WTC11 (cell line): ENCODE measurements at places on chromosomes 12 and 14.

DNA sequence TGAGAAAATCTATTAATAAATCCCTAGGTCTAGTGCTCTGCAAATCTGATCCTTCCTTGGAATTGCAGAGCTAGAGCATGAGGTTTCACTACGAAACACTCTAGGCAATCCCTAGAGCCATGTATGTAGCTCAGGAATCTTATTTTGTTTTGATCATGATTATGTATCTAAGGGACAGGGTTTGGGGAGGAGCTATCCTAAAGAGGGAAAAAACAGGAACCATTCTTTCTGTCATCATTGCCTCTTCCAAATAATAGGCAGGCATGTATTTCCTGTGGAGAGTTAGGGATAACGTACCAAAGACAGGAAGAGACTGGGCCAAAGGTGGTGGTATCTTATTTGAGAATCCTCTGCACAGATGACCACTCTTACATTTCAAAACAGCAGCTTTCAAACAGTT is 88.8 kb upstream of the GTF2A1 start:
- no peak for DNase-seq

DNA sequence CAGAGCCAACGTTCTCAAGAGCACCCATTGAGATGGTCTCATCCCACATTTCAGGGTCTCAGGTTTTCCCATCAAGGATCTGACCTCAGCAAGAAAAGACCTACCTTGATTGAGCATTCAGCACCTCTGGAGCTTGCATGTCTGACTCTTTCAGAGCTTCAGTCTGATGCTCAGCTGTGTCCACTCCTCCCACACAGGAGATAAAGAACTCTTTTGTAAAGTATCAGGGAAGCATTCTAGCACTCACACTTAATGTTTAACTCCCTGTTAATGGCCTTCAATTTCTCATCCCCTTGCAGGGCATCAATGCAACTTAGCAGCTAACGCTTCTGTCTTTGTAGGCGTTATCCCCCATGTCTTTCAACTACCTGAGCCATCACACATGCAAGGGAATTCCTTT is 124.1 kb downstream of the GALC start:
- no peak for DNase-seq

- no peak for DNase-seq
Observed at GRCh38 chr12:62003701-62004100, 256.5 kb upstream of the USP15 start.

GRCh38 chr12:23767834-23768233 is 181.6 kb downstream of the SOX5 start:
- DNase-seq: no peak

GRCh38 chr14:89267163-89267562 is 149.9 kb downstream of the FOXN3 start:
- peak; percentile 27 for DNase-seq

DNA sequence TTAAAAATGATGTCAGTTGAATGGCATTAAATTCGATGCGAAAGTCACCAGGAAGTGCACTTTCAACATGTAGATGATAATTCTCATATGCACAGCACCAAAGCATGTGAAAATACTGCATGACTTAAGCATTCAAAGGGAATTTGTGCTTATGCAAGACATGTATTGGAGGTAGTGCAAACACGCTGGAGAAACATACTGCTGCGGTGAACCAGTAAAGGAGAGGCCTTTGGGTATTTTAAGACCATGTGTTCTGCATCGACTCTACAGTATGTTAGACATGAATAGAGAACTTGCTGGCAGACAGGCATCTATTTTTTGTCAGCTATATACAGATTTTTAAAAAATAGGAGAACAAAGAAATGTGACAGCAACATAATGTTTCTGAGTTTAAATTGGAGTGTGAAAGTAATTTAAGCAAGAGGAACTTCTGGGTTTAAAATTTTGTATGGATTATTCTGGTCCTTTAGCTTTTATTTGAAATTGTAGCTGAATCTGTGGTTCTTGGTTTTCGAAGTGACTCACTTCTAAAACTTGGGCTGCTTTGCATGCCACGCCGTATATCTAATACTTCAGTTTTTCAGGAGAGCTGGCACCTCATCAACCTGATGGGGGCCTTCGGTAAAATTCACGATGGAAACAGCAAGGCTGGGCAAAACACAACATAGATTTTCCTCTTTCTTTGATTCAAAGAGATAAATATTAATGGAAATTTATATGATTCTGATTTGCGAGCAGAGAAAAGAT is 408.7 kb downstream of the APAF1 start:
- no peak for DNase-seq
